NCI-H1417 (cell line): ENCODE measurements at places on chromosomes 12 and 14.
A peak's percentile ranks its signal among the peaks of the same experiment; 100 is the strongest.

GRCh38 chr12:16939871-16940306 is 333.9 kb upstream of the LMO3 start:
- peak; percentile 58 for DNase-seq

DNA sequence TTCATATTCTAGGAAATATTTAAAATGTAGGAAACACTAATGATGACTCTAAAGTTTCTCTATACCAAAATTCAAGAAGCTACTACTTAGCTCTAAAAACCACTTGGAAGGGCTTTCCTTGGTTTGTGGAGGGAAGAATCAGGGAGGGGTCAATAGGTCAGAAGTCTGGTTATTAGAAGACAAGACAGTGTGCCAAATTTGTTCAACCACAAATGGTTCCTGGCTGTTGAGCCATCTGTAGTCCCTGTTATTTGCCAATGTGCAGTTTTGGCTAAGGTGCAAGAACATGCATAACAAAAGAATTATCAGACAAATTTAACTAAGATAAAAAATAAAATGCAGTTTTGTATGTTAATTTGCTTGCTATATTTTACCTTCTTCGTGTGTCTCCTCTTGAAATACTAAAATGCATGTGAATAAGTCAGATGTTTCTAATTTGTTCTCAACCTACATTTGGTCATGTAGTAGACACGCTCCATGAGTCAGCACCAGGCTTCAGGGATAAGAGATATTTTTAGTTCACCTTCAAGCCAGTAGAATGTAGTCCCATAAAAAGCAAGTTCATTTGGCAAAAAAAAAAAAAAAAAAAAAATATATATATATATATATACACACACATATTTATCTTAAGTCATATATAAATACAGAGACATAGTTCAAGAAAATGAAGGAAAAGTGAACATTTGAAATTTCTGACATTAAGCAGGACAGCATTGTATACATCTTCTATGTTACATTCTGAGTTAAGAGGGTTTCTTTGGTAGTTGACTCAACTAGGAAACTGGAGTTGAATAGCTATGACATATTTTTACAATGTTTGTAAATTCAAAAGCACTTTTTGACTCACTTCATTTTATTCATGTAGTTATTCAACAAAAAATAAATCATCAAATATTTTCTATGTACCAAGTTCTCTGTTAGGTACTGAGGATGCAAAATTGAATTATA is 123.3 kb downstream of the KCNC2 start:
- no peak for DNase-seq

- peak; percentile 74 for DNase-seq
Measured at GRCh38 chr12:78146365-78146772, 315.7 kb downstream of the NAV3 start.

DNA sequence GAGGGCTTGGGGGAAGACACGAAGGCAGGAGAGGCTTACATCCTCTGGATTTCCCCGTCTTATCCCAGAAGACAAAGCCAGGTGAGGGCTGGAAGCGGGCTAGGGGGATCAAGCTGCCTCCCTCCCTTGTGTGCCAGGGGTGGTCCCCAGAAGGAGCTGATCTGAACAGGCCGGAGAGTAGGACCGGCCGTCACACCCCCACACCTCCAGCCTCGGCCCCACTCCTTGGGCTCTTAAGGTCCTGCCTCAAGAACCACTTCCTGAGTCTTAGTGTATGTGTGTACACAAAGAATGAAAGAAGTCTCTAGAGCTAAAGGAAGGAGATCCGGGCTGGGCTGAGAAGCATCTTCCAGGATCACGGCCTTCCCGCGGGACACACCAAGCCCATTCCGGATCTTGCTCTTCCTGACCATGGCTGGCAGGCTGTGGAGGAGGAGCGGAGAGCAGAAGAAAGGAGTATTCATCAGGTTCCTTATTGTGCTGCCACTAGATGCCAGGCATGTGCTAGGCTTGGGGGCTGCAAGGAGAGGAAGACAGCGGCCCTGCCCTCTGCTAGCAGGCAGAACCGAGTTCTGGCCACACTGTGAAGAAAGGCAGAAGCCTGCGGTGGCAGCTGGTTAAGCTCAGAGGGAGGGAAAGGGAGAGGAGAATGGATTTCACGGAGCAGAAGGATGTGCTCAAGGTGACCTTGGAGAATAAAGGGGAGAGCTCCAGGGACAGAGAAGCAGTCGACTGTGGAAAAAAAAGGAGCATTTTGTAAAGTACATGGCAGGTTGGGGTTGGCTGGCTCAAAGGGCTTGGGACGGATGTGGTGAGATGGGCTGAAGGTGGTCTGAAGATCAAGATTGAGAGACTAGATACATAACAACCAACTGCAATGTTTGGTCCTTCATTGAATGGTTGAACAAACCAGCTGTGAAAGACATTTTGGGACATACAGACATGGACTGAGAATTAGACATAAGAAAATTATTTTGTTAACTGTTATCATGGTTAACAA is 1.3 kb upstream of the CD63 start:
- DNase-seq = no peak
